Activated naive CD8-positive, alpha-beta T cell treated with anti-CD3 and anti-CD28 coated beads, Interleukin-2, amount 10 ng/mL, durations not matched to agents 7 days and 5 days (primary cell): ENCODE measurements at places on chromosomes 5 and 9. TPM values are rescaled to one million over a fixed set of nuclear protein-coding genes. Genes with fewer than 3 reads are reported as not detected.

The TNFSF8 gene
- 56.4 TPM for total RNA-seq

The PPP3R2 gene
- total RNA-seq, result not detected

The FOXD1 gene
- total RNA-seq, result not detected

The HTR4 gene
- not detected for total RNA-seq

The ZNF300 gene
- total RNA-seq, result 1.5 TPM

- H3K4me3 ChIP-seq, result no peak overlapping the region
- no peak overlapping the region for H3K27ac ChIP-seq
- no peak for DNase-seq
- peaks cover 3% of the 10 kb centered on the region for H3K4me1 ChIP-seq
These were observed 57.1 kb downstream of the MOCS2 start for GRCh38 chr5:53052499-53052898.

DNA sequence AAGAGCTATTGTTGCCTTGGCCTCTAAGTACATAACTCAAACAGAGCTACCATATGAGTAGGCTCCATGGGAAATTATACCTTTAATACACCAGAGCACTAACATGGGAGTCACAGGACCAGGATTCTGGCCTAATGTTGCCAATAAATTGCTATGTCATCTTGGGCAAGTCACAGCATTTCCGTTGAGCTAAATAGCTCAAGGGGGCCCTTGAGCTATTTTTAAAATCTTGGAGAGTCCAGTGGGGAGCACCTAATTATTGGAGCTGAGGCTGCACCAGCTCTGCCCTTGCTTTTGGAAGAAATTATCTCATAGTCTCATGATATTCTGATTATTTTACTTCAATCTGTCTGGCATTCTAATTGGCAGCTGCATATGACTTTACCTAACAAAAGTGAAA is 350.8 kb downstream of the ENC1 start:
- no peaks in the 10 kb centered on the region for H3K4me1 ChIP-seq
- no peak overlapping the region for H3K4me3 ChIP-seq
- H3K27me3 ChIP-seq, result peaks cover 5% of the 10 kb centered on the region

DNA sequence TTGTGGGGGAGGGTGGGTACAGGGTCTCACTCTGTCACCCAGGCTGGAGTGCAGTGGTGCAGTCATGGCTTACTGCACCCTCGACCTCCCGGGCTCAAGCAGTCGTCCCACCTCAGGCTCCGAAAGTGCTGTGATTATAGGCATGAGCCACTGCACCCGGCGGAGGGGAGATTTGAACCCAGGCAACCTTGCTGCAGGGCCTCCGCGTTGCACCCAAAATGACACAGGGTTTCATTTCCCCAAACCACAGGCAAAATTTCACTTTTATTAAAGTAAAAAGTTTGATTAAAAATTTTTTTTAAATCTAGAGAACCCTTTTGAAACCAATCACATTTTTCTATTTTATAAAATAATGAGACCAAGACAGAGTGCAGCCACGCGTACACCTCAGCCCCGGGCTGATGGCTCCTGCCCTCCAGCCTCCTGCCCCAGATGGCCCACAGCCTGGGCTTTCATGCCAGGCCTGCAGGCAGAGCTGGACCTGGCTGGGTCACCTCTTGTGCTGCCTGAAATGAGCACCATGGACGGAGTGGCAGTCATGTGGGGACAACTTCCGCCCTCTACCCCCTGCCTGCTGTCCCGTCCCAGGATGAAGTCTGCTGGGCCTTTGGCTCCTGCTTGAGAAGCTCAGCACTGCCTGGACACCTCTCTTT is 30.5 kb downstream of the USP20 start:
- H3K4me3 ChIP-seq, result peak overlapping the region; percentile 71
- H3K27me3 ChIP-seq, result no peaks in the 10 kb centered on the region
- peaks cover 44% of the 10 kb centered on the region for H3K36me3 ChIP-seq
- peaks cover 68% of the 10 kb centered on the region for H3K4me1 ChIP-seq

- no peaks in the 10 kb centered on the region for H3K36me3 ChIP-seq
- H3K4me1 ChIP-seq, result no peaks in the 10 kb centered on the region
- no peaks in the 10 kb centered on the region for H3K27me3 ChIP-seq
- DNase-seq, result no peak
- no peak overlapping the region for H3K27ac ChIP-seq
These were observed 148.3 kb downstream of the RANBP17 start for GRCh38 chr5:171010086-171010485.

DNA sequence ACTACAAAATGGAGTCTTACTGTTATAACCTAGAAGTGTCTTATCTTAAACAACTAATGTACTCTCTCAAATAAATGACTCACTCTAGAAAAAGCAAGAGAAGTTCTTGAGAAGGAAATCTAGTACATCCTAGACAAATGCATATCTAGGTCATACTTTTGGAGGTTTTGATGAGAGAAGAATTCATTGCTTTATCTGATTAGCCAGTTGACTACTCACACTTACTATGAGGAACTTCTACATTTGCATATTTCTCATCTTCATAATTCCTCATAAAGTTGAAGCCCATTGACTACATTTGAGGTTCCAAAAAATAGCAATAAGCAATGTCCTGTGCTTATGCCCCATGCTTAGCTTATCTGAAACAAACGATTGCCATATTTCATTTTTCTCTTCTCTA is 2.8 kb downstream of the JAKMIP2 start:
- H3K4me3 ChIP-seq, result no peak overlapping the region
- H3K4me1 ChIP-seq, result peaks cover 11% of the 10 kb centered on the region
- peaks cover 7% of the 10 kb centered on the region for H3K27me3 ChIP-seq
- no peak overlapping the region for H3K27ac ChIP-seq
- no peak for DNase-seq

DNA sequence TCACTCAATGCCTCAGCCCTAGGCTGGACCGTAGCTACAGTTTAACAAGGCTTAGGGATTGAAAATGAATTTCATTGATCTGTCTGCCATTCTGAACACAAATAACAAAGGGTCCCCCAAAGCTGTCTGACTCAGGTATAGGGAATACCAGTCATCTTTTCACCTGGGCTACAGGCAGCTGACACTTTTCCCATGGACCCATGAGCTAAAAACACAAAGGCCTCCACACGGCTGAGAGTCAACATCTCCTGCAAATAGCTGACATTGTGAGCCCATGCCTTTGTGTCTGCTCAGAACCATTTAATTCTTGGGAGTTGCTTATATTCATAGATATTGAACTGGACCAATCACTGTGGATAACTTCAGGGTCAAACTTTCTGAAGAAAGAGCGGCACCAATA is 121.1 kb upstream of the SLIT3 start:
- no peak overlapping the region for H3K4me3 ChIP-seq
- H3K36me3 ChIP-seq, result no peaks in the 10 kb centered on the region
- H3K4me1 ChIP-seq, result no peaks in the 10 kb centered on the region
- no peak overlapping the region for H3K27ac ChIP-seq

GRCh38 chr9:37342493-37342892 is 80.0 kb upstream of the GRHPR start:
- no peak overlapping the region for H3K4me3 ChIP-seq
- H3K27ac ChIP-seq, result no peak overlapping the region
- no peaks in the 10 kb centered on the region for H3K4me1 ChIP-seq
- no peaks in the 10 kb centered on the region for H3K36me3 ChIP-seq
- DNase-seq, result no peak

DNA sequence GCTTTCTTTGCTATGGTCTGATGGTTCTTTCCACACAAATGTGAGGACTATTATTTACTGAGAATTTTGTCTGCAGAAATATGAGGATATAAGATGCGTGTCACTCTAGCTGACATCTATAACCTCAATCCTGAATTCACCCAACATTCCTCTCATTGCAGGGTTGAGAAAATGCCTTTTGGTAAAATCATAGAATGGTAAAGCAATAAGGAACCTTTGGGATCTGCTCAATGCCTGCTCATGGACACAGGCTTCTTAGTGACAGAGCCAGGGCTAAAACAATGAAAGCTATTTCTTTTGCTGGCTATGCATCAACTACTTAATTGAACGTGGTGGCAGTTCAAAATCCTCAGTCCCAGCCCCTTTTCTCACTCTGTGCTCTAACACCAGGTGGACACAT is 199.6 kb downstream of the GAS1 start:
- DNase-seq, result no peak
- no peaks in the 10 kb centered on the region for H3K4me1 ChIP-seq
- H3K27ac ChIP-seq, result no peak overlapping the region
- H3K27me3 ChIP-seq, result no peaks in the 10 kb centered on the region
- no peaks in the 10 kb centered on the region for H3K36me3 ChIP-seq

GRCh38 chr5:132225165-132226032 is 2.3 kb downstream of the P4HA2 start:
- peaks cover 5% of the 10 kb centered on the region for H3K36me3 ChIP-seq
- H3K27me3 ChIP-seq, result peaks cover 9% of the 10 kb centered on the region
- H3K4me3 ChIP-seq, result peak overlapping the region; percentile 37
- no peak overlapping the region for H3K27ac ChIP-seq

DNA sequence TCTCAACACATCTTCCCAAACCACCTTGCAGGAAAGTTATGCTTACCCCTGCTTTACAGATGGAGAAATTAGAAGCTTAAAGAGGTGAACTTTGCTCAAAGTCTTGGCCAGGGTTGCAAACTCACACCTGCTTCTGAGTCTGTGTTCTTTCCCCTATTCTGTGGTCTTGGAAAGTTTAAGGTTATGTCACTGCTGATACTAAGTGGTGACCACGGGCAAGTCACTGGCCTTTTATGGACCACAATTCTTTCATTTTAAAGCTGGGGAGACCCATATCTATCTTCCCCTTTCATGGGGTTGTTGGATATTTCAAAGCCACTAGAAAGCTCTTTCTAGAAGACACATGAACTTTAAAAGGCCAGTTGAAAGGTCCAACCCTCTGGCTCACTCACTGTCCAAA is 95.4 kb upstream of the KLF4 start:
- no peak for DNase-seq
- peaks cover 6% of the 10 kb centered on the region for H3K27me3 ChIP-seq
- H3K4me3 ChIP-seq, result no peak overlapping the region
- H3K36me3 ChIP-seq, result no peaks in the 10 kb centered on the region
- no peaks in the 10 kb centered on the region for H3K4me1 ChIP-seq
- no peak overlapping the region for H3K27ac ChIP-seq
